ENCODE measurements at places on chromosomes 1 and 21. TPM values are rescaled to one million over a fixed set of nuclear protein-coding genes. Genes with fewer than 3 reads are reported as not detected.

The COL9A2 gene
- 0.34 TPM for total RNA-seq

The PRSS38 gene
- not detected for total RNA-seq

The LAD1 gene
- 0.34 TPM for total RNA-seq

The RXFP4 gene
- total RNA-seq: not detected

The CHD5 gene
- total RNA-seq: under 0.01 TPM
